Neuronal stem cell (in vitro differentiated cells): ENCODE measurements at places on chromosomes 16 and 17.

DNA sequence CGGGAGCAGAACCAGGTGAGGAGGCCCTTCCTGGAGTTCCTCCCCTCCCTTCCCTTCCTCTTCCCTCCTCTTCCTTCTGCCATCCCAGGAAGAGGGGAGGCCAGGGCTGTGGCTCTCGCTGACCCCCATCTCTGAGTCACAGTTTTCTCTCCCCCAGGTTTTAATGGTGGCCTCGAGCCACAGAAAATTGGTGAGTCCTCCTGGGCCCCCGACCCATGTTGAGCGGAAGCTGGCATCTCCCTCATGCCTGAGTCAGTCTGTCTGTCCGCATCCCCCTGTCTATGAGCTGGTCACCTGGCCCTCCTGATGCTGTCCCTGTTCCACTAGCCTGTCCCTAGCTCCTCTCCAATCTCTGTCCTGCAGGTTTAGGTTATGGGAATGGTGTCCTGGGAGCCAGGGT, 12.8 kb upstream of the CLDN9 start:
- DNase-seq, result no peak

- DNase-seq, result no peak
These were observed 72.5 kb downstream of the MAP2K6 start for GRCh38 chr17:69486779-69487637.

GRCh38 chr16:3304370-3304769, 860 bp downstream of the TIGD7 start:
- no peak for DNase-seq

DNA sequence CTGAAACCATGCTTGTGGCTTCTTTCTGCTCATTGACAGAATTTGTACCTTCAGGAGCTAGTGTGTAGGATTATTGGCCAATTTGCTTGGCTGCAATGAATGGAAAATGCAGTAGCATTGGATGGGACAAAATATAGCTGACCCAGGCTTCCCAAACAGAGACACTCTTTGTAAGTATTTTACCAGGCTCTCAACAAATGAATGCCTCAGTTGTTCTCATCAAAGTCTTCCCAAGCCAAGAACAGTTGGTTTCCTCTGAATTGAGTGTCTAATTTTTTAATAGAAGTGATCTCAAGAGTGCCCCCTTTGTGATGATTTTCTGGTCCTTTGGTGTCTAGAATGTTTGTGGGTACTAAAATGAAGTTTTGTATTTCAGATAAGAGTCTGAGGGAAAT, 140.9 kb downstream of the SHISA9 start:
- no peak for DNase-seq

- DNase-seq, result no peak
These were observed 21.0 kb upstream of the ZNF469 start for GRCh38 chr16:88361775-88362174.

DNA sequence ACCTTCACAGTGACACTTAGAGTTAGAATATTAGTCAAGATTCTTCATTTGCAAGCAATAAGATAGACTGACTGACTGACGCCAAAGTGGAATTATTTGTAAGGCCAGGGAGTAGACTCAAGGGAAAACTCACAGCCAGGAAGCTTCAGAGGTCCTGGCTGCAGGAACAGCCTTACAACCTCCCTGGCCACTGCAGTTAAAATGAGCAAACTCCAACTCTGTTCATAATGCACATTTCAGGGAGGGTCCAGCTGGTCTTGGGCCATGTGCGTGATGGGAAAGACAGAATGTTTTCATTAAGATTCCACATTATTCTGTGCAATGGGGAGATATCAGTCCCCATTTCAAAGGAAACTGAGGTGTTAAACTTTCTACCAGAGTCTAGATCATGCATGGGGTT, 9.9 kb downstream of the CAPNS2 start:
- no peak for DNase-seq

DNA sequence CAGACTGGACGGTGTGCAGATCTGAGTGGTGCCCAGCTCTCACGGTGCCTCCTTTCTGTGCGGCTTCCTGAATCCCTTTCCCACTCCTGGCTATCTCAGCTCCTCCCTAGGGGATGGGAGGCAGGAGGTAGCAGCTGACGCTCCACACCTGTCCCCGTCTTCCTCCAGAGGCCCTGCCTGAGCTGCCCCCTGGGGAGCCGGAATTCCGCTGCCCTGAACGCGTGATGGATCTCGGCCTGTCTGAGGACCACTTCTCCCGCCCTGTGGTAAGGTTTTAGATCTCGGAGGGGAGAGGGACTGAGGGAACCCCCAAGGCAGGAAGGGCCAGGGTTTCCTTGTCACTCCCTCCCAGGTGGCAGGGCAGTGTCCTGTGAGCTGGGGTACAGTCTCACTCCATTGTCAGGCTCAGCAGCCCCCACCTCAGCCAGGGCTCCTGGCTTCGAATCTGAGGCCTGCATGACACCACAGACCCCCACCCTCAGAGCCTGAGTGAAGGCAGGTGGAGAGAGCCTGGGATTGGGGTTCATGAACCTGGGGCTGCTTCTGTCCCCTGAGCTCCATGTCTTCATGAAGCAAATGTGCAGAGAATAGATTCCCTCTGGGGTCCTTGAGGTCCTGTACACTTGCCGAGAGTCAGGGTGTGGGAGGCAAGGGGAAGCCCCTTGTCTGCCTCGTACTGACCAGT, 6.6 kb downstream of the DEF8 start:
- no peak for DNase-seq

GRCh38 chr17:79843816-79844800, 4.9 kb upstream of the CBX4 start:
- DNase-seq, result no peak

DNA sequence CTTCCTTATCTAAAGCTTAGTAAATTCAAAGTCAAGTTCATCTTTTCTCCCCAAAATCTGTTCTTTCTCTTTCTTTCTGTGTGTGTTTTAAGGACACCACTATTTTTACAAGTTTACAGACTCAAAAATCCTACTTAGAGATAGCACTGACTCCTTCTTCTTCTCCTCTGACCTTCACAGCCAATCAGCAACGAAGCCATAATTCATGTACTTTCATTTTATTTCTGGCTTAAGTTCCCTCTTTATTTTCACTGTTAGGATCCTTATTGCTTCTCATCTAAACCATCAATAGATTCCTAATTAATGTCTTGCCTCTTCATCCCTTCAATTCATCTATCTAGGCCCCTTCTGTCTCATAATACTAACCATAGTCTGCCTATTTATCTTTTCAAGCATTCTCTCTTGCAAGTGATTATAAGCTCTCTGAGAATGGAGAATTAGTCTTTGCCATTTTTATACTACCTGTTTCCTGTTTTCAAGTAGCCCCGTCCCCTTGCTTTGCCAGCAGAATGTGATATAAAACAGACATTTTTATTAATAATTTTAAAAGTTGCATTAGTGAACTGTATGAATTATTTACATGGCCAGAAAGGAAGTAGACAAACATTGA, 27.0 kb downstream of the CDC27 start:
- no peak for DNase-seq

GRCh38 chr17:76554131-76554530, 14.3 kb downstream of the PRCD start:
- no peak for DNase-seq

DNA sequence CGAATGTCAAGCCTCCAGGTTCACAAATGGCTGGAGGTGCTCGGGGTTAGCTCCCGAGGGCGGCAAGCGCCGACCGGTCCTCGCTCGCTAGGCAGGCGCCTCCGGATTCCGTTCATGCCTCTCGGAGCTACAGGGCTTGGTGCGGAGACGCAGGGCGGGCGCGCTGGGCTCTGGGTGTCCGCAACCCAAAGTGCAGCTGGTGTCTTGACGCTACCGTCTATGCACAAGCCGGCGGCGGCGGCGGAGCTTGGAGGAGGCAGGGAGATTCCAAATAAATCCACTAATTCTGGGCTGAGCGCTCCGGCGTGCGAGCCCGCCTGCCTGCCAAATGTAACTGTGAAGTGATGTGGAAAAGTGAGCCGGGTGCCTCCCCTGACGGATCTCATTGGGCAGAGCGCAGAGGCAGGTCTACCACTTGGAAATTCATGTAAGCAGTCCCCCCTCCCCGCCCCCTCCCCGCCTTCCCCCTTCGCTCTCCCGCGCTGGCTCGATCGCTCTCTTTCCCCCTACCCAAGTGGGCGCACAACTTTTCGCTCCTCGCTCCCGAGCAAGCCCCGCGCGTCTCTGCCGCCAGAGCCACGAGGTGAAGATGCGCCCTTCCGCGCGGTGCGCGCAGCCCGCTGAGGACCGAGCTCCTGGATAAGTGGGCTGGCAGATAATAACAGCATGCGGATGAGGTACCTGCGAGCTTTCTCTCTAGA, at the start of gene CDH8:
TSS of gene CDH8 (minus strand) at position 338 of the 701 bp plus-strand sequence. CDS start 15,035 bp downstream, outside the sequence.
- peak; percentile 84 for DNase-seq

- no peak for DNase-seq
These were observed 8.4 kb downstream of the MYO1C start for GRCh38 chr17:1484060-1484535.

- peak; percentile 66 for DNase-seq
These were observed 155.7 kb upstream of the TNRC6C start for GRCh38 chr17:77802811-77803220.

DNA sequence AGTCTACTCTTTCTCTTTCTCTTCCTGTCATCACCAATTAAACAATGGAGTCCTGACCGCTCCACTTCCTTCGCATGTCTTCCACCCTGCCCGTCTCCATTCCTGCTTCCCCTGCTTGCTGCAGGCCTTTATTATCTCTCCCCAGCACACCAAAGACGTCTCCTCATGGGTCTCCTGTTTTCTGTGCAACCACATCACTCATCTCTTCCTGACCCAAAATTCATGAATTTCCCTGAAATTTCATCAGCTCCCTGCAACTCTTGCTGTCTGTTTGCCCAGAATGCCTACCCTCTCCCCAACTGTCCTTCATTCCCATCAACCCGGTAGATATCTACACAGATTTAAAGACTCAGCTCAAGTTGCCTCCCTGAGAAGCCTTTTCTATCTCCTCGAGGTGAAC, 76.7 kb upstream of the ALOX12 start:
- DNase-seq, result no peak

DNA sequence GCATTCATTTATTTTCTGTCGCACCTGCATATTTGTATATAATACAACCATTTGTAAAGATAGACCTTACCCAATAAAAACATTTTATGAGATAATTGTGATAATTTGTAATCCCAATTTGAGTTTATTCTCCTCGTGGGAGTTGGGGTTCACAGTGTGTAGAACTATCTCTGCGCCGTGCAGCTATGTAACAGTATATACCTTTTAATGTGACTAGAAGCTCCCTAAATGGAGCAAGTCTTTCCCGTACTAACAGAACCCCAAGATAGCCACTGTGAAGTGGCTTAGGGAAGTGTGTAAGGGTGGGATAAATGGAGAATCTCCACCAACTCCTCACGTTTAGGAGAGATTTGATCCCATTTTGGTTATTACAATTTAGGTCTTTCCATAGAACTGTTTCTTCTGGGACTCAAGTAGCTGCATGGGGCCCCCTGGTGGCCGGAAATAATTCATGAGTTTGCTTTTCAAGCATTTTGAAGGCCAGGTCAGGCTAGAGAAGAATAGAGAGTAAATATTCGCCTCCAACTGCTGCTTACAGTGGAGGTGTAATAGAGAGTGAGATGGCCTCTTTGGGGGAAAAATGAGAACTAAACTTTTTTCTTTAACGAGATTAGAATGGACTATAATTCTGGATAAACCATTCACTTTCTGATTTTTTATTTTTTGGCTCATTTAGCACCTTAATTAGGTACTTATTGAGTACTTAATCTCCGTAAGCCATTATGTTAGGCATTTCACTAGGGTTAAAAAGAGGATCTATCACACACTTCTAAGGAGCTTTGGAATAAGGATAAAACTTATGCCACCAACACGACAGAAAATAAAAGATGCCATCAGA, 4.5 kb downstream of the TMEM100 start:
- peak; percentile 75 for DNase-seq

DNA sequence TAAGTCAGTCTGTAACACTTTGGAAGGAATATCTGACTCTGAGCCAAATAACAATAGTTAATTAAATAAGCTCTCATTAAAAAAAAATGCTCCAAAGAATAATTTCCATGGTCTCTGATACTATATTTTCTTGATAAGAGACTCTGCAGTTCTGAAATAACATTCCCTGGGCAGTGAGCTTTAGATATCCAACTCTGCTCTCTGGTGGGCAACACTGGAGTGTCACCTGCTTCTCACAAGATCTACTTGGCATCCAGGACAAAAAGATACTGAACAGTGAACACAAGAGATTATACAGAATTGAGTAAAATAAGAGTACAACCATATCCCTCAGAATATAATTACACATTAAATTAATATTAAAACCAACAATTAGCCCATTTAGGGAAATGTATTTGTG, 13.7 kb downstream of the BLMH start:
- peak; percentile 18 for DNase-seq

DNA sequence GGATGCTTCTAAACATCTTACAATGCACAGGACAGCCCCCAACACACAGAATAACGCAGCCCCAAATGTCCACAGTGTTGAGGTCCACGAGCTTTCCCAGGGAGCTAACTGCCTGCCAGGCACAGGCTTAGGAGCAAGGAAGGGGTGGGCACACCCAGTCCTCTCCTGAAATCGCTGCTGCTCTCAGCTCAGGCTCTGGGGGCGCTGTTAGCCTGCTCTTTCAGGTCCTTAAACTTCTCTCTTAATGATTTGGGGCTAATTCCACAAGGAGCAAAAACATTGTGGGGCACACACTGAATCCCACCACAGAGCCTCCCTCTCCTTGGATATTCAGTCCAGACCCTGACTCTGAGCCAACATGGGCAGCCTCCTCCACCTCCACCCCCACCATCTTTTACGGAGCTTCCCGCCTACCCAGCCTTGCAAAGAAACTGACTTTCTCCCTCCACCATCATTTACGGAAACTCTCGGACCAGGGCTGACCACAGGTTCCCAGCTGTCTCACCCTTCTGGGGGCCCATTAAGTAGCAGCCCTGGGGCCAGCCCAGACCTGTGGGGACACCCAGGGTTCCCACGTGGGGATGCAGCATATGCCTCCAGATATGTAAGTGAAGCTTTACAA, 1.1 kb downstream of the CD300H start:
- DNase-seq, result peak; percentile 33

GRCh38 chr16:50315346-50315997, 49.1 kb downstream of the ADCY7 start:
- no peak for DNase-seq

DNA sequence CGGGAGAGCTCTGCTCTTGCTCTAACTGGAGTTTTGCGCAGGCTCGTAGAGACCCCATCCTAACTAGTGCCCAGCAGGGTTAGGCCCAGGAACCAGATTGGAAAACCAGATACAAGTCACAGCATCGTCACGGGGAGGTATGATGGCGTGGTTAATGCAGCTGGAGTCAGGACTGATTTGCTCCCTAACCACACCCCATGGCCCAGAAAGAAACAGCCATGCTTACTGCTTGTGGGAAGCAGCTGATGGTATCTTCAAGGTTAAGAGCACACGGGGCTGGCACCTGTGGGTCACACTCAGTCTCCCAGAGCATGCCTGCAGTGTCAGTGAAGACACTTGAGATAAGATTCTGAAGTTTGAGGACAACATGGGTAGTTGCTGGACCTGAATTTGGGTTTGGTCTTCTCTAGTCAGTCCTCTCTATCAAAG, 60.2 kb downstream of the WIPI1 start:
- DNase-seq, result no peak

DNA sequence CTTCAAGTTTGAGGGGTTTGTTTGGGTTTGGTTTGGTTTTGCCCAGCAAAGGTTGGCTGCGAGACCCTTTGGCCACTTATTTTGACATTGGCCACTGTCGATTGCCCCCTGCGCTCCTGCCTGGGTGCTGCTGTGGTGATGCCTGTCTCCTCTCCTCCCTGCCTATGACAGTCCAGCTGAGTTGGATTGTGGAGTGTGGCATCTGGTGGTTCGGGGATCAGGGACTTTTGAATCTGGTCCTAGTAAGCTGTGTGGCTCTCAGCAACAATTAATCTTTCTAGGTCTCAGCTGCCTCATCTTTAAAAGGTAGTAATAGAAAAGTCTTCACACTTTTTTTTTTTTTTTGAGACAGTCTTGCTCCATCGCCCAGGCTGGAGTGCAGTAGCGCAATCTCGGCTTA, 27.1 kb downstream of the CDK5RAP3 start:
- no peak for DNase-seq

- DNase-seq, result no peak
These were observed 55.4 kb downstream of the GP2 start for GRCh38 chr16:20271893-20272292.
